H4 (cell line): ENCODE measurements at places on chromosomes 5 and 9. TPM values are rescaled to one million over a fixed set of nuclear protein-coding genes. Genes with fewer than 3 reads are reported as not detected.

The SLC6A3 gene
- total RNA-seq = not detected in 2 replicates

The CYFIP2 gene
- total RNA-seq = 4.5 and 10.6 TPM in 2 replicates

The AQP7 gene
- total RNA-seq = 0.97 TPM in 1 of 2 replicates, not detected in the other

The C5orf15 gene
- total RNA-seq = 141 and 166 TPM in 2 replicates

The NTMT1 gene
- 42.0 and 47.8 TPM in 2 replicates for total RNA-seq

The PCDHGB2 gene
- total RNA-seq = 1.6 and 1.9 TPM in 2 replicates

The IFNA13 gene
- not detected in 2 replicates for total RNA-seq

The GRIN3A gene
- 0.04 TPM in 1 of 2 replicates, not detected in the other for total RNA-seq

The GRIA1 gene
- not detected in 2 replicates for total RNA-seq

The STXBP1 gene
- 7.2 and 18.8 TPM in 2 replicates for total RNA-seq

The HAVCR2 gene
- total RNA-seq = 0.02 TPM in 1 of 2 replicates, not detected in the other

The SET gene
- 568 and 655 TPM in 2 replicates for total RNA-seq

The FGF1 gene
- total RNA-seq = 3.1 and 3.2 TPM in 2 replicates

The ATOX1 gene
- total RNA-seq = 85.3 and 121 TPM in 2 replicates

The ANKRD34B gene
- not detected in 2 replicates for total RNA-seq

The ZNF367 gene
- total RNA-seq = 9.9 and 11.6 TPM in 2 replicates

The CSF1R gene
- 0.02 TPM in 1 of 2 replicates, not detected in the other for total RNA-seq

The VLDLR gene
- 4.9 and 7.8 TPM in 2 replicates for total RNA-seq

The CEMIP2 gene
- total RNA-seq = 27.5 and 33.4 TPM in 2 replicates

The TMEM267 gene
- 16.4 and 17.7 TPM in 2 replicates for total RNA-seq

The CCL19 gene
- not detected in 2 replicates for total RNA-seq

The PCDHB4 gene
- 0.21 TPM in 1 of 2 replicates, not detected in the other for total RNA-seq

The KIF4B gene
- total RNA-seq = 0.02 TPM in 1 of 2 replicates, not detected in the other

The RAB14 gene
- 27.1 and 30.7 TPM in 2 replicates for total RNA-seq

The KLHL9 gene
- 0.06 TPM in 1 of 2 replicates, not detected in the other for total RNA-seq

The ELAVL2 gene
- total RNA-seq = 6.2 and 35.2 TPM in 2 replicates

The MAMDC2 gene
- not detected in 2 replicates for total RNA-seq

The PCDHB7 gene
- 5.1 and 6.9 TPM in 2 replicates for total RNA-seq

The LCN1 gene
- total RNA-seq = not detected in 2 replicates

The BOD1 gene
- total RNA-seq = 77.9 and 88.5 TPM in 2 replicates

The JAKMIP2 gene
- total RNA-seq = 8.4 and 11.7 TPM in 2 replicates

The TRIM36 gene
- total RNA-seq = 7.5 and 20.0 TPM in 2 replicates

The INSL4 gene
- not detected in 2 replicates for total RNA-seq

The BAAT gene
- not detected in 2 replicates for total RNA-seq

The NR6A1 gene
- total RNA-seq = 1.2 and 3.7 TPM in 2 replicates

The FOXD4L3 gene
- total RNA-seq = not detected in 2 replicates

The KCNV2 gene
- not detected in 2 replicates for total RNA-seq

The PCDHB10 gene
- total RNA-seq = 2.9 and 4.5 TPM in 2 replicates

The MCC gene
- total RNA-seq = 7.9 and 8.8 TPM in 2 replicates

The GBGT1 gene
- total RNA-seq = not detected in 2 replicates

The PPP3R2 gene
- not detected in 2 replicates for total RNA-seq
